Fibroblast of villous mesenchyme (primary cell): ENCODE measurements at places on chromosomes 6 and 20. TPM values are rescaled to one million over a fixed set of nuclear protein-coding genes. Genes with fewer than 3 reads are reported as not detected.

DNA sequence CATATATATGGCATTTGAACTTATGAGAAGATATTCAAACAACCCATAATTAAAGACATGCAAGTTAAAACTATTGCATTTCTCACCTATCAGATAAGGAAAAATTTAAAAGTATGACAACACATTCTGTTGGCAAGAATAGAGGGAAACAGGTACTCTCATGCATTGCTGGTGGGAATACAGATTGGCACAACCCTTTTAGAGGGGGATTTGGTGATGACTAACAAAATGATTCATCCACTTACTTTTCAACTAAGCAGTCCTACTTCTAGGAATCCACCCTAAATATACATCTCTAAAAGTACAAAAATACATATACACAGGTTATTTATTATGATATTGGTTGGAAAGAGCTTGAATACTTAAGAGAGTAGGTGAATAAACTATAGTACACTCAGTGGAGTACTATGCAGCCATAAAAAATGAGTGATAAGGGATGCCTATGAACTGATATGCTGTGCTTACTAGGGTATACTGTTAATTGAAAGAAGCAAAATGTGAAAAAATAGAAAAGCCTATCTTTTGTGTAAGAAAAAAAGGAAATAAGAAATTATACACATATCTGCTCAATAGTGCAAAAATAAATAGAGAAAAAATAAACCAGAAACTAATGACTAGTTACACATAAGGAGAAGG, 42.2 kb downstream of the ADAT2 start:
- no peak for DNase-seq

DNA sequence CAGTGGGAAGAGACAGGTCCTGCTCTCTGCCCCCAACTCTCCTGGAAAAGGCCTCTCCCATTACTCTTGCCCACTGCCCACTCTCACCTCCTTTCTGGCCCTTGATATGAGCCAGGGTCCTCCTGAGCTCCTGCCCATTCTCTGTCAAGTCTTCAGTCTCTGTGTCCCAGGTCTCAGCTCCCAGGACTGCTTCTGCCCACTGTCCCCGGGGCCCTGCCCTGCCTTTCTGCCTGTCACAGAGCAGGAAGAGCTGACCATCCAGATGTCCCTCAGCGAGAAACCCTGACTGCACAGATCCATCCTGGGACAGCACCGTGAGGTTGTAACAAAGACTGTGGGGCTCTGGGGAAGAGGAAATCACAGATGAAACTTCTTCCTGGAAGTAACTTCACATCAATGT, 22.2 kb downstream of the HLA-F start:
- DNase-seq, result no peak

LY6G6D gene
- total RNA-seq, result not detected in 2 replicates

KCNQ2 gene
- not detected in 2 replicates for total RNA-seq

- DNase-seq, result no peak
Observed at GRCh38 chr6:23140871-23141270, 571.5 kb downstream of the HDGFL1 start.

GRCh38 chr6:170090561-170090960, 200.3 kb downstream of the DLL1 start:
- no peak for DNase-seq

DNA sequence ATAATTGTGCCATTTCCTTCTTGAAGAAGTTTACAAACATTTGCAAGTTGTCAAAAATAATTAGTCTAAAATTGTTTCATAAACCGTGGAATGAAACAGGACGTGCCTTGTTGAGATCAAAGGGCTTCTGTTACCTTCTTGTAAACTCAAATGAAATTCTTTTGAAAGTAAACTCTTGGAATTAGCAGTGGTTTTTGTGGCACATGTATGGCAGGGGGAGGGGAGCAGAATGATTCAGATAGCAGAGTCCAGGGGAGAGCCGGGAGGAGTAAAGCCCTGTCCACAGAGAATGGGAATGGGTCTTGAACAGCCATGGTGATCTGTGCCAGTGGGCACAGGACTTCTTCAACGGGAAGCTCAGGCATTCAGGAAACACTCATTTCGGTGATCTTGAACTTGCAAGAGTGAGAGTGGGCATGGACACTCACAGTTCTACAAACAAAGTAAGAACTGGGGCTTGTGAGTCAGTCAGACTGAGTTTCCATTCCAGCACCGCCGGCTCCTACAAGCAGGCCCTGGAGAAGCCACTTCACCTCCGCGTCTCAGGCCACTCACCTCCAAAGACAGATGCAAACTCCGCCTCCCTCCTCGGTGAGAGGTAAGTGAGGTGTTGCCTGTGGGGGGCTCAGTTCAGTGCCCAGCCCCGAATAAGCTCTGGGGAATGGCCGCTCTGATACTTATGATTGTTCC, 143.1 kb downstream of the CDH26 start:
- no peak for DNase-seq

- peak; percentile 33 for DNase-seq
Observed at GRCh38 chr6:44203955-44204354, 12.8 kb upstream of the MYMX start.

GRCh38 chr20:56222945-56223344, 25.6 kb upstream of the MC3R start:
- DNase-seq, result no peak

- no peak for DNase-seq
Observed at GRCh38 chr6:37547564-37548061, 47.9 kb upstream of the CCDC167 start.

DNA sequence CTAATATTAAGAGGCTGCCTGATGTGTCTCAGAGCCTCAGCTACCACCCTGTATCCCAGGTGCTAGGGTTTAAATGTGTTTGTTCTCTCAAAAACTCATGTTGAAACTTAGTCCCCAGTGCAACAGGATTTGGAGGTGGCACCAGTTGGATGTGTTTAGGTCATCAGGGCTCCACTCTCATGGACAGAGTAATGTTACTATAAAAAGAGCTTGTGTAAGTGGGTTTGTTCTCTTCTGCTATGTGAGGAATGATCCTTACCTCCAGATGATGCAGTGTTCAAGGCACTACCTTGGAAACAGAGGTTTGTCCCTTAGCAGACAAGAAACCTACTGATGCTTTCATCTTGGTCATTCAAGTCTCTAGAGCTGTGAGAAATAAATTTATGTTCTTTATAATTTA, 164.9 kb upstream of the EPHA7 start:
- no peak for DNase-seq

DNA sequence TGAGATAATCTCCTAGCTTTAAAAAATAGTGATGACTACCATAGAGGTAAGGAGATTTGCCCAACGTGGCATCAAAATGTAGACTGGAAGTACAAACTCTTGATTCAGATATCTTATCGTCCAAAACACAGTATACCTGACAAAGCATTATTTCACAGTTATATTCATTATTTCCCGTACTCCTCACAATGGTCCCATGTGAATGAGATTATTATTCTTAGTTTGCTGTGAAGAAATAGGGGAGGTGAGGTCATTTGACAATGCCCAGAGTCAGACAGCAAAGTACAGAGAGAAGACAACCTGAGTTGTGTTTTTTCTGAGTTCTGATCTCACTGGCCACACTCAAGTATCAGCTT, 1.2 kb upstream of the TFB1M start:
- DNase-seq, result peak; percentile 47
